Urinary bladder (tissue), 4 donors: ENCODE measurements at places on chromosomes 2 and 18. TPM values are rescaled to one million over a fixed set of nuclear protein-coding genes. Genes with fewer than 3 reads are reported as not detected.

DNA sequence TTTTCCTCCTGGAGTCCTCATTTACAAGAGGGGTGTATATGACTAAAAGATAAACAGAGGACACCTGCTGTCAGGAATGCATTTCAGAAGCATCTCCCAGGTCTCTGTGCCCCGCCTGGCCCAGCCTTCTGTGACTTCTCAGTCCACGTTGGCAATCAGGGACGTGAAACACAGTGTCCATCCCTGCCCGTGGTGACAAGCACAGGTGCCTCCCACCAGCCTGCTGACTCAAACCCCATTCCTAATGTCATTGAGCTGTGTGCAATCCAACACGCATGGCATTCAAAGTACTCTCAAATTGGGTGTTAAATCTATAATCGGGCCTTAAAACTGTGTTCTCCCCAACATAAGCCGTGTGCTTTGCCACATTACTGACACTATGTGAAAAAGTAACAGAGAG, 343.2 kb downstream of the EIPR1 start:
- no peak for DNase-seq

- DNase-seq, result no peak
Measured at GRCh38 chr18:69085951-69086350, 288.1 kb downstream of the CCDC102B start.

DNA sequence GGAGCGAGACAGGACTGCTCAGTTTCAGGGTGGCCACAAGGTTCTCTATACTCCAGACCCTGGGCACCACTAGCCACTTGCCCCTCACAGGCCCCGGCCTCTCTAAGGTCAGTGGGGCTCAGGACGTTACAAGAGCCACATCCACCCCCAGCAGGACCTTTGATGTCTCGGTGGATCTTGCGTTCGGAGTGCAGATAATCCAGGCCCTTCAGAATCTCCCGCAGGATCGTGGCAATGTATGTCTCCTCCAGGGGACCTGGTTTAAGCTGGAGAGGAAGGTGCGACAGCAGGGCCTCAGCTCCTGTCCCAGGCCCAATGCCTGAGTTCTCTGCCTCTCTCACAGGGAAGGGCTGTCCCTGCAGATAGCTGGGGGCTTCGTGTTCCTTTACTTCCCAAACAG, 8.4 kb downstream of the STK25 start:
- no peak for DNase-seq

- DNase-seq, result no peak
Measured at GRCh38 chr2:233346930-233347329, 7.4 kb upstream of the DGKD start.

- DNase-seq, result no peak
Measured at GRCh38 chr2:144198116-144198515, 321.8 kb downstream of the ZEB2 start.

GRCh38 chr2:140589696-140590095, 1541.1 kb downstream of the LRP1B start:
- DNase-seq, result no peak

DNA sequence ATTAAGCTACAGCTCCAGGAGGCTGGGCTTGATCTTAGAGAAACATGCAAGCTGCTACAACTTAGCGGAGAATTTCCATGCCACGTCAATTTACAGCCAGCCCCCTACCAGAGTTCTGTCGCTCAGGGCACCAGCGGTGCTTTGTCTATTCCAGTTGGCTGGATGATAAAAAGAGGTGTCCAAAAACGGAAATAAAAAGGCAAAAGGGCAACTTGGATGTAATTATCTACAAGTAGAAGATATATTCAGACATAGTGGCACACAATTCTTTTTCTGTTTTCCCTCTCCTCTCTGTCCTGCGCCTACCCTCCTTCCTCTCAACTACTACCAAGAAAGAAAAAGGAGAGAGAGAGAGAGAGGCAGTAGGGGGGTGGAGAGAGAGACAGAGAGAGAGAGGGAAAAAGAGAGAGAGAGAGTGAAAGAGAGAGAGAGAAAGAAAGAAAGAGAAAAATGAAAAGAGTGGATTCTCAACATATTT, 363 bp upstream of the RFTN2 start:
- peak; percentile 57 for DNase-seq

DNA sequence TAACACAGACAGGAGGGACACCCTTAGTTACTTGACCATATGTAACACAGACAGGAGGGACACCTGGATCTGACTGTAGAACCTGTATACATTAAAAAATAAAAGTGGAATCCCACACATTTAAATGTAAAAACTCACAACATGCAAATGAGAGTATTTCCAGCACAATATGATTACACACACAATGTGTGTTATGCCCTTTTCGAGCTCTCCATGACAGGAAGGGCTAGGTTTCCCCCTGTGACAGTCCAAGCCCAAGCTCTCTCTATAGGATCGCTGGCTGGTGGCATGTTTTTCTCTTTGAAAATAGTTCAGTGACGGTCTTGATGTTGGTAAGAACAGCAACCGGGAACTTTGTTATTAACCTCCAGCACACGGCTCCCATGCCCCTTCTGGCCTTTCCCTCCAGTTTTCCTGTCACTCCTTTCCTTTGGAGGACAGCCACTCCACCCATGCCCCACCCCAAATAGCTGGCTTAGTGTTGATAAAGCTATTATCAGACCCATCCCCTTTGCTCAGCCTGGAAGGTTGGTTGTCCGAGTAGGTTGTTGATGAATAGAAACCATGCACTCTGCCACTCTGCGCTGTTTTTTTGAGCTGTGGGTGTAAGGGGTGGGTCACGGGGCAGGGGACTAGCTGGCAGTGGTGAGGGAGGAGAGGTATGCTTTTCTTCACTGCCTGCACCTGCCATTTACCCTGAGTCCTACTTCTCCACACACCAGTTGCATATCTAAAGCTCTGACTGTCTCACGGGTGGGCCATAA, 2.7 kb downstream of the RASGRP3 start:
- DNase-seq, result no peak

- DNase-seq, result no peak
Measured at GRCh38 chr18:26458526-26459232, 89.7 kb downstream of the KCTD1 start.

The FNDC4 gene
- 7.0 TPM for total RNA-seq

The CRYGD gene
- 0.95 TPM for total RNA-seq

DNA sequence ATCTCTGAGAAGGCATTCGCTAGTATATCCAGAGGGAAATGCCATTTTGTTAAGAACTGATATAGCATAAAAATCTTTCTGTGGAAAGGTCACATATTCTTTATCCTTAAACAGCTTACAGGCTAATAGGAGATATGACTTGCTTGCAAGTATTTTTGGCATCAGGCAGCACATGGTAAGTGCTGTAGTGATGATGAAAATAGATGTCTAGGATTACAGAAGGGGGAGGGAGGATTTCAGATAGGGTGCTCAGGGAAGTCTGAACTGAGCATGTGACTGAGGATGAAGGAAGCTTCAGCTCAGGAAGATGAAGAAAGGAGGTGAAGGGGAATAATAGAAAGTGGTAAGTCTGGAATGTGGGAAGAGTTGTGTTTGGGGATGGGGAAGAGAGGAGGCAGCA, 158.5 kb upstream of the NOSTRIN start:
- no peak for DNase-seq

DNA sequence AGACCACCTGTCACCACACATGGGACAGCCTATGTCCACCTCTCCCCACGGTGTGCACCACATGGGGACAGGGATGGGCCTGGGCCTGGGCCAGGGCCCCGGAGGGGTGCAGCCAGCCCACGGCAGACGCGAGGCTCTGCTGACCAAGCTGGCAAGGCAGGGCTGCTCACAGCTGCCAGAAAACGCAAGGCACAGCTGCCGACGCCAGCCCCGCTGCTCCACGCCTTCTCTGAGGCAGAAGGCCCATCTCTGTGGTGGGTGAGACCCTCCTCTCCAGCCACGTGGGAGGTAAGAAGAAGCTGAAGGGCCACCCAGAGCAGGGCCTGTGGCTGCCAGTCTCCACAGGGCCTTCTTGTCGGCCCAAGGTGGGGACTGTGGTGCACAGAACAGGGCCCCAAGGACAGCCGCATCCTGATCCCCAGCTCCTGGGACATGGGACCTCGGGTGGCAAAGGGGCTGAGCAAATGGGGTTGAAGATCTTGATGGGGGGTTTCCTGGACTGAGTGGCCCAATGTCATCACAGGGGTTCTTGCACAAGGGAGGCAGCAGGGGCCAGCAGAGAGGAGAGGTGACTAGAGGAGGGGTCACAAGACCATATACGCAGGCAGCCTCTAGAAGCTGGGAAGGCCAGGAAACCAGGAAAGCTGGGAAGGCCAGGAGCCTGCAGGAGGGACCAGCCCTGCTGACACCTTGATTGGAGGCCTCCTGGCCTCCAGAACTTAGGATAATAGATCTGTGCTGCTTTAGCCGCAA, 72.3 kb downstream of the NDUFA10 start:
- no peak for DNase-seq

The TUBB8B gene
- total RNA-seq, result not detected

DNA sequence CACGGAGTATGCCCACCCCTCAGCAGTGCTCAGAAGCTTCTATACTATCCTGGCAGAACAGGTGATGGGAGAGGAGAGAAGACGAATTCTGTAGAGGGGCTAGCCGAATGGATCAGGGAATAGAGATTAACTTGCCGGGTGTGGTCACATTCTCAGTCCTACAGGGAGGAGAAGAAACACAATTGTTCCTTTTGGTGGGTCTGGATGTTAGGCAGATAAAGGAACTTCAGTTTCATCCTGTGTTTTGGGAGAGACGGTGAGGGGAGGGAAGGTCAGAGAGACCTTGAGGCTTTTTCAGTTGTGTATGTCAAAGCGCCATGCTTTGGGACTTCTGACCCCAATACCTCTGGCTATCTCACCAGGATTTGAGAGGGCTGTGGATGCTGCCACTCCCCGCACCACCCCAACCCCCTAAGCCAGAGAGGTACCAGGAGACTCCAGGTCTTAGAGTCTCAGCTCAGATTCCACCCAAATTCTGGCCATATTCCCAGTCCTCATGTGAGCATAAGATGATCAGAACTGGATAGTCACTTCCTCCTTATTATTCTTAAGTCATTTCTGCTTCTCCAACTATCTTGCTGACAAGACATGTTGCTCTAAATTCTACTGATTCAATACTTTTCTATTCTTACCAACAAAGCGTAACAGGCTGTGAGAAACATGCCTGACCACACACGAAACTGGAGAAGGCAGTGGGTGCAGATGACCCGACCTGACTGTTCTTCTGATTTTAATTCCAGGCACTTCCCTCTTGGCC, 2.3 kb upstream of the TMEM37 start:
- no peak for DNase-seq

GRCh38 chr18:79644006-79644665, 35.5 kb upstream of the CTDP1 start:
- no peak for DNase-seq

The NBEAL1 gene
- 122 TPM for total RNA-seq

DNA sequence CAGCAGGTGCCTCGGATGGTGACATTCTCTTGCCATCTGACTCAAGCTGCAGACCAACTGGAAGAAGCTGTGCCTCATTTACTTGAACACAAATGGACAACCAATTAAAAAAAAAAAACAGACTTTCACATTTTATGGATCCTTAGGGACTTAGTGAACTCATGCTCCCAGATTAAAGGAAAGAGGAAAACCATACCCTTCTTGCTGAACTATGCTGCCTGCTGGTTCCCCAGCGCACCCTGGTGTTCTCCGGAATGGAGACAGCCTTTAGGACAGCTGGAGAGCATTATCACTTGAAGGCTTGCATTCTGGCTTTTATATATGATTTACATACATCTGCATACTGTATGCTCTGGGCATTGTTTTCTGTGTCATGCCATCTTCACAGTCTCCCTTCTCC, 370.7 kb downstream of the SLC4A3 start:
- DNase-seq, result no peak

DNA sequence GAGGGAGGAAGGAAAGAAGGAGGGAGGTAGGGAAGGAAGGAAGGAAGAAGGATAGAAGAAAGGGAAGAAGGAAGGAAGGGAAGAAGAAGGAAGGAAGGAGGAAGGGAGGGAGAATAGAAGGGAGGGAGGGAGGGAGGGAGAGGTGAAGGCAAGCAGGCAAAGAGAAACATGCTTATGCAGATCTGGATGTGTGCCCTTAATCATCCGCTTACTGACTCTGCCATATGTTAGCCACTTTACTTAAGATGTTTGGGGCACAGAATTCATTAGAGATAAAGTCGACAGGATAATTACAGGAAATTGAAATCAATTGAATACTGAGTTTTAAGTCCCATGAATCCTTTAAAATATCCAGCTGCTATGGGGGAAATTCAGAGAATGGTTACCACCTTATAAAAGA, 334.2 kb downstream of the GRB14 start:
- no peak for DNase-seq

DNA sequence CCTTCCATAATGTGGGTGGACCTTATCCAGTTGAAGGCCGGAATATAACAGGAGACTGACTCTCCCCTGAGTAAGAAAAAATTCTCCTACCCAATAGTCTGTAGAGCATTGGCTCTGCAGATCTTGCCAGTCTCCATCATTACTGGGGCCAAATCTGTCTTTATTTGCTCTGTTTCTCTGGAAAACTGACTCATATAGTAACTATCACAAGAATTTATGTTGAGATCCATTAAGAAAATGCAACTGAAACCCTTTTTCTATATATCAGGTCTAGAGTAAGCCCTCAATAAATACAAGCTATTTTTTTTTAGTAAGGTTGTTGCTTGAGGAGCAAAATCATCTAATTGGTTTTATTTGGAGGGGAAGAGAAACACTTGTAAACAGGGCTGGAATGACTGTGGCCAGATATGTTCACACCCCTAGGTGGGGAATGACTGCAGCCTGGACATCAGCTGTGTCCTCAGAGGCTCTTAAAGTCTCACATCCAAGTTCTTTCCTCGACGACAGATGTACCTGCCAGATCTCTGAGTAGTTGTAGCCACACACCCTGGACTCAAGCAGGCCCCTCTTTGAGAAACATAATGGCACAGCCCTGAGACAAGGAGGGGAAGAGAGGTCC, 339.7 kb downstream of the TNS1 start:
- DNase-seq, result no peak

GRCh38 chr2:162734866-162735265, 103.7 kb downstream of the KCNH7 start:
- no peak for DNase-seq

DNA sequence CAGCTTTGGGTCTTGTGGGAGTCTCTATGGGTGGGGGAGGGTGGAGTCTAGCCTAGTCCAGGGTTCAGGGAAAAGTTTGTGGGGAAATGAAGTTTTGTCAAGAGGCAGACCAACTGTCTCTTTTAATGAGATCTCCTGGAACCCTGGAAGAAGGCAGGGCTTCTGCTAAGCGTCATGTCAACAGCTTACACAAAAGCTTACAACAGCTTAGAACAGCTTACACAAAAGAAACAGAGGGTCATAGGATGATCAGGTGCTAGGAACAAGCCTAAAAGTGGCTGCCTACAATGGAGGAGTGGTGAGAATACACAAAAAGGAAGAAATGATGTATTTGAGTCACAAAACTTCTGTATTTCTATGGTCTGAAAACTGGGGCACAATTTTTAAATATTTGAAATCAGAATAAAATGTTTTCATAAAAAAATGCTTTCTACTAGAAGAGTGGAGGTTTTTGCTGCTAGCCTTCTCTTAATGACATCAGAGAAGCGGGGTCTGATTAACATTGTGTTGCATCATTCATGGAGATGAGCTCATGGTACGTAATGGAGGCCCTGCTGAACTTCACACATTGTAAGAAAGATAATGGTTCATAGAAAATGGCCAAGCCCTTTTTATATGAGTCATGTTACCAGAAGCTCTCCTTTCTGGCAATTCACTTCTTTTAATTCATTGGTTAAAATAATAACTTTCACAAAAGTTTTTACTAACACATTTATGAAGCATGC, 351.0 kb downstream of the PIK3C3 start:
- DNase-seq, result no peak

The KCNK3 gene
- 4.7 TPM for total RNA-seq
